IMR-90 (cell line): ENCODE measurements at places on chromosomes 5 and 9. TPM values are rescaled to one million over a fixed set of nuclear protein-coding genes. Genes with fewer than 3 reads are reported as not detected.
A peak's percentile ranks its signal among the peaks of the same experiment; 100 is the strongest.

DNA sequence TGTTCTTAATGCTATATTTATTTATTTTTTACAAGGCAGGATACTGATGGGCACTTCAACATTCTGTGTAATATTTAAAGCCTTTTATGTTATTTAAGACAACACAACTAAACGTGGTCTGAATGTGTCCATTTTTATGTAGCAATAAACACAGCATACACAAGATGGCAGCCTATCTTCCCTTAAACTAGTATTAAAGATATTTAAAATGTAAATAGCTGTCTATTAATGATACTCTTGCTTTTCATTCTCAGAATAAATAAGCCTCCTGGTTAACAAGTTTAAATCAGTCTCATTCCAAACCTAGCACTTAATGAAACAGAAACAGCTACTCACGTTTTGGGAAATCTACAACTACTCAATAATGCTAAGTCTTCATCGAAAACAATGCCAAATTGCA lies 315.7 kb downstream of the MCTP1 start:
- peak; percentile 18 for DNase-seq

- DNase-seq: peak; percentile 95
Observed at GRCh38 chr5:14105718-14106410, 37.3 kb upstream of the TRIO start.

DNA sequence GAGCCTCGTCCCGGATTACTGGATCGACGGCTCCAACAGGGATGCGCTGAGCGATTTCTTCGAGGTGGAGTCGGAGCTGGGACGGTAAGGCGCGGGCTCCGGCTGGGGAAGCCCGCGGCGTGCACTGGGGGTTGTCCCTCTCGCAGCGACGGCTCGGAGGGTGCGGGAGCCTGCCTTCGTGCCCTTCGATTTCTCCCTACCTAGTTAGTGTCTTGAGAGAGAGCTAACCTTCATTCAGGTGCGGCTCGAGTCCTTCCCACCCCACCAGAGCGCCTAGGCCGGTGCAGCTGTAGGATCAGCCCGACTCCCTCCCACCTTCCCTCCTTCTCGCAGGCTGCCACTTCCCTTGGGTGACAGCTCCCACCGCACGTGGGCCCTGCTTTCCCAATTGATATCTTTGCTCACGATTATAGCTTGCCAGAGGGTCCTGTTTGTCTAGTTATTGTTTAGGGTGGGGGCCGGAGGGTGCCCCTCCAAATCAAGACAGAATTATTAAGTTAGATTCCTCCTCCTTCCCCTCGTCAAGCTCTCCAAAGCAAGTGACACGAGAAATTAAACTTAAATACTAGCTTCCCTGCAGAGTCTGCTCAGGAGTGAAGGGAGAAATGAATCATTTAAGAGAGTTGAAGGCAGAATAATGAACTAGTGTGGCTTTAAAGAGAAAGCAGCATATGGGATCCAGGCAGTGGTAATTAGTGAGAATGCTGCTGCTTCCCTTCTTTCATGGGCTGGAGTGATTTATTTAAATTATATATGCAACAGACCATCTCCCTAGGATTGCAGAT lies 569 bp downstream of the CAMK4 start:
- peak; percentile 7 for DNase-seq

- DNase-seq: no peak
Observed at GRCh38 chr5:149235841-149236240, 35.8 kb upstream of the AFAP1L1 start.

GRCh38 chr5:171953860-171954701 lies 52.4 kb downstream of the FBXW11 start:
- DNase-seq: peak; percentile 85

The VLDLR gene
- 8.3 and 9.0 TPM in 2 replicates for total RNA-seq

DNA sequence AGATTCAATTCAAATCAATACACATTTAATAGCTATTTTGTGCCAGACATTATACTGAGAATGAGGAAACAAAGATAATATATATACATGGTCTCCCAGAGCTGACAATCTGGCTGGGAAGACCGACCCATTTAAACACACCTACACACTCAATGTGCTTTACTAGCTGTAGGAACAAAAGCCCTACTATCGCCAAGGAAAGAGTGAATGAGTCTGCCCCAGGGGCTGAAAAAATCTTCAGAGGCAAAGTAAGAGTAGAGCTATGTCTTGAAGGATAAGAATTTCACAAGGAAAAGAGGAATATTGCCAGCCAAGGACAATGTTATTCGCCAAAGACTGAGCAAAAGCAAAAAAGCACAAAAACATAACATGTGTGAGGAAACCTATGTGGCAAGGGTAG lies 6.6 kb downstream of the PFDN1 start:
- DNase-seq: no peak

DNA sequence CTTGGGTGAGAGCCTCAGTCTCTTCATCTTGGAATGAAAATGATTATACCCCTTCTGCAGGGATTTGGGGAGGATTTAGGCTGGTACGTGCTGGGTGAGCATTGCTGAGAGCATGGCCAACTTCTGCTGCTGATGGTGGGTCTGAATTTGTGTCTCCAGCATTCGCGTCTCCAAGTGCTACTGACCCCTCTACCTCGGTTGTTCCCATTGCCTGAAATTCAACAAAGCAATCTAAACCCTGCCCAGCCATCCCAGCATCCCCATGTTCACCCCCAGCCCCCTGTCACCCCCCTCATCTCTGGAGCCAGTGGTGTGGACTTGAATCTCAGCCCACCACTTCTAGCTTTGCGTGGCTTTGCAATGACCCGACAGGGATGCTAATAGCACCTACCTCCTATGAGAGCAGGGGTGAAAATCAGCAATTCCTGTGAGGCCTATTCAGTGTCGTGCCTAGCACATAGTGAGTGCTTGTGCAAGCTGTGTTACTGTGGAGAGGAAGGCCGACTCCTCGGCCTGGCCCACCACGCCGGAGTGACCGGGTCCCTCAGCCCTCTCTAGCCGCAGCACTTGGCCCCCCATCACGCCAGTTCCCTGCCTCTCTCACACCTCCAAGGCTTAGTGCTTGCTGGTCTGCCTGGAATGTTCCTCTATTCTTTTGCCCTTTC lies 43.4 kb upstream of the SH3PXD2B start:
- no peak for DNase-seq

DNA sequence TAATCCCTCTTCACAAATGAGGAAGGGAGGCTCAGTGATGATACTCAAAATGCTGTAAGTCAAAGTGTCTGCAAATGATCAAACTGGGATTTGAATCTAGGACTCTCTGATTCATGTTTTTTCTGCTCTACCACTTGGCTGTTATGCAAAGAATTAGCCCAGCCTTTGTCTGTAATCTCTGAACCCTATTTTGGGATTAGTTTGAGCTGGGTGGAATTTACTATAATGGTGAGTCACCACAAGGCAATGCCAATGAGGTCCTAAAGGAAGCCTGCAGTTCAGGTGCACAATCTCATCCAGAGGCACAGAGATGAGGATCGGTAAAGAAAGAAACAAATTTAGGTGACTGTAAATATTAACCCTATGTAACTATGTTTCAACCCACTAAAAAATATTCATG lies 29.2 kb downstream of the RFK start:
- peak; percentile 38 for DNase-seq

DNA sequence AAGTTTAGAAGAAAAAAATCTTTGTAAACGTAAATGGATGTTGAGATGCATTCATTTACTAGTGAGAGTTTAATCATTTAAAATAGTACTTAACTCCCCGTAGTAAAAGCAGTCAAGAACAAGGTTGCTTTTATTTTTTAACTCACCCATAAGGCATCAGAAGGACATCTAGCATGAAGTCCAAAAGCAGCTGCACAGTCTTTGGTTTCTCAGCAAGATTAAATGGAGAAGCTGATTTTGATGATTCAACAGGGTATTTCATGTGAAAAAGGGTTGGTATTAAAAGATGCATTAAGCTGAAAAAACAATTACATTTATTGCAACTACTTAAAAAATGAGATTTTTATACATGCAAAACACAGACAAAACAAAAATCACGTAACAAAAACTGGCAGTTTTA lies 44.0 kb downstream of the ECPAS start:
- DNase-seq: no peak
